NCI-H1436 treated with DMSO at 0.1 percent for 48 hours (cell line): ENCODE measurements at places on chromosomes 3 and 15.

- DNase-seq: no peak
These were observed 185.5 kb upstream of the GPR149 start for GRCh38 chr3:154615471-154615870.

GRCh38 chr3:38649500-38650247 is at the start of gene SCN5A:
Gene SCN5A (minus strand): TSS chr3:38649687. CDS start chr3:38633307, 16,380 bp downstream.
- DNase-seq: no peak

- no peak for DNase-seq
These were observed 41.5 kb downstream of the FGF12 start for GRCh38 chr3:192685801-192686200.

DNA sequence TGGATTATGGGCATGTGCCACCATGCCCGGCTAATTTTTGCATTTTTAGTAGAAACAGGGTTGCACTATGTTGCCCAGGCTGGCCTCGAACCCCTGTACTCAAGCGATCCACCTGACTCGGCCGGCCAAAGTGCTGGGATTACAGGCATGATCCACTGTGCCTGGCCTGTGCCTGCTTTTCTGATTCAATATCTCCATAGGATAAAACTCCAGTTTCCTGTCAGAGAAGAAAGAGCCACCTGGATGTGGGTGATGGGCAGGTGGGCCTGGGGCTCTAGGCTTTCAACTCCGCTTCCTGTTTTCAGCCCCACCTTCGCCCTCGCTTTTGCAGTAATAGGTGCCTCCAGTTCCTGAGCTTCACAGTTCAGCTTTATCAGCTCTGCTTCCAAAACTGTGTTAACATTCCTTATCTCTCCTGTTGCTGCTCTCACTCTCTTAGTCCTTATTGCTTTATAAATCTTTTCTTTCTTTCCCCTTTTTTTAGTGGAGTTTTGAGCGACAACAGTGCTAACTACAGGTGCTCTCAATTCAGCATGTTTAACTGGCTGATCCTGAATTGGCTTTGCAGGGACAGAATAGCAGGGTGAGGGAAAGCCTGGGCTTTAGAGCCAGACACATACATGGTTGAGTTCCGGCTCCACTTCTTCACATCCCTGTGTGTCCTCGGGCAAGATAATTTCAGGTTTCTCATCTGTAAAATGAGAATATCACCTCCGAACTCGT is 21.1 kb upstream of the PDE8A start:
- DNase-seq: no peak

DNA sequence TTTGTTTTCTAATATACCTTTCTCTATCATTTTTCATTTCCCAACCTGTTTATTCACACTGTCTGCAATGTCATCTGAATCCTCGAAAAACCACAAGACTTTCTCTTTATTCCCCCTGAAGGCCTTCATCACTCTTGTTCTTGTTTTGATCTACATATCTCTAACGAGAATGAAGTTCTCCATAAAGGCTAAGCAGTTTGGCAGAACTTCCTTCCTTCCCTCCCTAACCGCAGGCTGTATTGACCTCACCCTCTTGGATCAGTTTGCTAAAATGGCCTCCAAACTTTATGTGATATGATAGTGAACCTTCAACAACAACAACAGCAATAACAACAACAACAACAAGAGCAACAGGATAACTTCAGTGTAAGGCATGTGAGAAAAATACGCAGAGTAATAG is 392.8 kb downstream of the TIGIT start:
- DNase-seq: no peak

DNA sequence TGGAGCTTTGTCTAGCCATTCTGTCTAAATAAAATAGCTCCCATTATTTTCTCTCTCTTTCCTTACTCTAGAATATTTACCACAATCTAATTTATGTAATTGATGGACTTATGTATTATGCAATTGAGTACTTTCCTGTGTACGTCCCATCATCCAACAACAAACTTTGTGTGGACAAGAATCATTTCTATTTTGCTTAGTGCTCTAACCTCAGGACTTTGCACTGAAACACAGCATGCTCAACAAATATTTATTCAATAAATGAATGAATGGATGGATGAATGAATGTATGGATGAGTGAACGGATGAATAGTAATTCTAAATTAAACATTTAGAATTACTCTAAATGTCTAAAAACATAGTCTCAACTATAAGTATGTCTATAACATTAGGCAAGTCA is 115.2 kb upstream of the RORA start:
- no peak for DNase-seq

- no peak for DNase-seq
These were observed 61.7 kb upstream of the MDFIC2 start for GRCh38 chr3:70374179-70374578.

DNA sequence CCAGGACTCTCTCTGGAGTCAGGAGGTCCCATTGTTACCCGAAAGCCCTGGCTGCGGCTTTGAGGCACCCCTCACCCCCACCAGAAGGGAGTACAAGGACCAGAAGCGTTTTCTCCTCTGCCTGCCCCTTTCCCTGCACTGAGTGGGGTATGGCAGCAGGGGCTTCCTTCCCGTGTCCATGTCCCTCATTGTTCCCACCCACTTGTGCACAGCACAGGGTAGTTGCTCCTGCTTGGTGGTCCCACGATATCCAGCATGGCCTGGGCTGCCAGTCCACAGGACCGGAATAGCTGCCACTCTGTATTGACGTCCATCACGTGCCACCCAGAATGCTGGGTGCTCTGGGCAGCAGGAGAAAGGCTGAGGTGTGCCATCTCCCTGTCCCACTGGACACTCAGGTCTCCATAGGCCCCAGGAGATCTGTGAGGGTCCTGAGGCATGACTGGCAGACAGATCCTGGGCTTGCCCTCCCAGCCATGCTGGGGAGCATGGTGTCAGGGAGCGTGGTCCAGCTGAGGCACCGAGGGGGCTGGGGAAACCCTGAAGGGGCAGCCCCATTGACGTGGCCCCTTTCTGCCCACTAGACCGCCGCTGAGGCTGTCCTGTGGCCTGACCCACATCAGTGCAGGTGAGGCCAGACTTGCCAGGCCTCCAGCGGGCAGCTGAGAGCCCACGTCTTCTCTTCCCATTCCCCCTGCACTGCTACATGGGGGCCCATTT is 45.3 kb upstream of the SEC22A start:
- DNase-seq: no peak

DNA sequence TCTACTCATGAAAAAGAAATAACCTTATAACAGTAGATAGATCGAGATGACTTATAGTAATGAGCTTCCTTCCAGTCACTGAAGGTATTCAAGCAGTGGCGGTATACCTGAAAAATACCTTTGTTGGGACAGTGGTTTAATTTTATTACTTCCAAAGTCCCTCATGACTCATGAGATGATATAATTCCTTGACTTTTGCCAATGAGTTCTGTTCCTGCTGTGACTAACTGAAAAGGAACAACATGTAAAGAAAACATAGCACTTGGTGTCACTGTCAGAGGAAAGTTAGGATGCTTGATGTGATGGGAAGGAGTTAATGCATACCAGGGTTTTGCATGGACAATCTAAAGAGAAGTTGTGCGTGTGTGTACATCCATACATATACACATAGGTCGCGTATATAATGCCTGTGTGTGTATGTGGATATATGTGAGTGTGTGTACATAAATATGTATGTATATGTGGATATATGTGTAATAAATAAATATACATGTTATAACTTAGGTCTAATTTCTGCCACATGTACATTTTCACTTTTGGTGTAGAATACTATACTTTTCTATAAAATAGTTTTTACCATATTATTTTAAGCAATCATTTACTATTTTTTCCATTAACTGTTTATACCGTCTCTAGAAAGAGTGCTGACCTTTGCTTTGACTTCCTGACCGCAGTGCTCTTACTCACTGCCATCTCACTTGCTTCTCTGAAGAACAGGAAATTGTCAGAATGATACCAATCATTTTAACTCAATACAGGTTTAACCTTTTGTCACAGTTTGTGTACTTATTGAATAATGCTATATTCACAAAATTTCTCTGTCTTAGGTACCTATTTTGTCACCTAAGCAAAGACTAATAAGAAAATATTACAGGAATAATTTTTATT is 12.6 kb upstream of the PAK2 start:
- DNase-seq: no peak

DNA sequence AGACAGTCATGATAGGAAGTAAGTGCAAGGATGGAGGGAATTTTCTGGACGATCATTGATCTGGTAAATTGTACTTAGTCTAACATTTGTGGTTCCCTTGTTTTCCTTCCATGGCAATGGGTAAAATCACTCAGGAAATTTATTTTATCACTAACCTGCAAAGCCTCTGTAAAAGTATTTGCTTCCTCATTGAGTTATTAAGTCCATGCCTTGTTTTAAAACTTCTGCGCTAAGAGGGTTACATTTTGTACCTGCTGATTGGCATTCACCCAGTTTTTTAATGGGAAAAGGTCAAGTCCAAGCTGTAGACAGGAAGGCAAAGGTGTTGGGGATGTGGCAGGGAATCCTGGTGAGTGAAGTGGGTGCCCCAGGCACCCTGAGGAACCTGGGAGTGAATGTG is 146.2 kb upstream of the NR2F2 start:
- no peak for DNase-seq

GRCh38 chr3:25283613-25284012 is 144.4 kb upstream of the RARB start:
- DNase-seq: no peak

GRCh38 chr3:34012102-34012461 is 213.7 kb downstream of the PDCD6IP start:
- no peak for DNase-seq

DNA sequence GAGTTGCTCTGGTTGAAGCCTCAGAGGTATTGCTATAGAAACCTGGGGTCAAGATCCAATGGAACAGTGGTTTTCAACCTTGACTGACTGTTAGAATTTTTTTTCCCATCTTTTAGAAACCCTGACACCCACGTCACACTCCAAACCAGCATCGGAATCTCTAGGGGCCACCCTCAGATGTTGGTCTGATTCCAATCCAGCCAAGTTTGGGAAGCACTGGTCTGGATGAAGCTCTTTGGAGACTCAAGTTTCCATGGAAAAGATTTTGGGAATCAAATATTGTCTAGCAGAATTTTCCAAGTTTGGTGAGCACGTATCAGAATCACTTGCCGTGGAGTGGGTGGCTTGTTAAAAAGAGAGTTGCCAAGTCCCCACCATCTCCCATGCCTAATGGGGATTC is 103.8 kb downstream of the THSD4 start:
- DNase-seq: no peak

DNA sequence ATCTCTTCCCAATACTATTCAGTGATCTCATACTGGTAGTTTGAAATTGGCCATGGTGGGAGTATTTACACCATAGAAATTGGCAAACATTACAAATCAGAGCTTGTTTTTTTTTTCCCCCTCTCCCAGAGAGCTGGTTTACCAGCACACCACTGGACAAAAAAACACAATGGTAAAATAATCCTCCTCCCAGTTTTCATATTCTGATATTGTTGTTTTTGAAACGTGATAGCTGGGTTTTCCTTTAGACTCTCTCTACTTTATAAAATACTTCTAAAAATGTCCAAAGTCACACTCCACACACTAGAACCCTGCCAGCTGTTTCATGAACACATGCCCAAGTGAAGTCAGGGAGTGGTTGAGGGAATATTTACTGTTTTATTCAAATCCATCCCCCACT is 187.5 kb downstream of the DTWD1 start:
- no peak for DNase-seq

DNA sequence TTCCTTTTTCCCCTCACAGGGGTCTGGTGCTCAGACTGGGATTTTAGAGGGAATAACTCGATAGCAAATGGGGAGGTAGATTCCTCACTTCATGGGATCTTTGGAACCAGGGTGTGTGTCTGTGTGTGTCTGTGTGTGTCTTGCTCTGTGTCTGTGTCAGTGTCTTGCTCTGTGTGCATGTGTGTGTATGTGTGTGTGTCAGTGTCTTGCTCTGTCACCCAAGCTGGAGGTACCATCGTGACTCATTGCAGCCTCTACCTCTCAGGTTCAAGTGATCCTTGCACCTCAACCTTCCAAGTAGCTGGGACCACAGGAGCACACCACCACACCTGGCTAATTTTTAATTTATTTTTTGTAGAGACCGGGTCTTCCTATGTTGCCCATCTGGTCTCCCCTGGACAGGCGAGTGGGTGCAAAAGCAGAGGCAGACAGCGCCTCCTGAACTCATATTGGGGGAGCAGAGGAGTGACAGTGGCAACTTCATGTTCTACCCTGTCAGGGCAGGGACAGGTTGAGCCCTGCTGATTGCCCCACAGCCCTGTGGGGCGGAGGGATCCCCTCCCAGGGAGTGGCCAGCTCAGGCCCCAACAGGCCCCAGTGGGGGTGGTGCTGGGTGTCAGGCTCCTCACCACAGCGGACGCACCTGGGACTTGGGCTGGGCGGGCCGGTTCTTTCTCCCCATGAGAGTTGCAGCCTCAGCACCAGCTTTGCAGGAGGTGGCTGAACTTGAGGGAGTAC is 10.4 kb upstream of the SEMA4B start:
- no peak for DNase-seq

- DNase-seq: no peak
These were observed 162.3 kb downstream of the GABRG3 start for GRCh38 chr15:27133249-27133648.

DNA sequence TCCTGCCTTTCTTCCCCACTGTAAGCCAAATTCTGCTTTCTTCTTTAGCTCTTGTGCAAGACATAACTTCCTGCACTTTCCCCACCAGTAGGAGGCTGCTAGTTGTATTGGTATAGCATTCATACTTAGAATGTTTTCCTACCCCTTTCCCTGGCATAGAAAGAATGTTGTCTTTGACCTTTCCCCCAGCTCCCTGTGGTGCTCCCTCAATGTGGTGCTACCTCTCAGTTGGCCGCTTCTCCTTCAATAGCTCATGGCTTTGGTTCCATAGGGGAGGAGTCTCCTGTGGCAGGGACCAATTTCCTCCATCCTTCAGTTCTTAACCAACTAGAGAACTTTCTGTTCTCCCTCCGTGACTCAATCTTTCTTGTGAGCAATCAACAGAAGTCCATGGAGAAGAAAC is 67.5 kb upstream of the AKAP13 start:
- DNase-seq: no peak

DNA sequence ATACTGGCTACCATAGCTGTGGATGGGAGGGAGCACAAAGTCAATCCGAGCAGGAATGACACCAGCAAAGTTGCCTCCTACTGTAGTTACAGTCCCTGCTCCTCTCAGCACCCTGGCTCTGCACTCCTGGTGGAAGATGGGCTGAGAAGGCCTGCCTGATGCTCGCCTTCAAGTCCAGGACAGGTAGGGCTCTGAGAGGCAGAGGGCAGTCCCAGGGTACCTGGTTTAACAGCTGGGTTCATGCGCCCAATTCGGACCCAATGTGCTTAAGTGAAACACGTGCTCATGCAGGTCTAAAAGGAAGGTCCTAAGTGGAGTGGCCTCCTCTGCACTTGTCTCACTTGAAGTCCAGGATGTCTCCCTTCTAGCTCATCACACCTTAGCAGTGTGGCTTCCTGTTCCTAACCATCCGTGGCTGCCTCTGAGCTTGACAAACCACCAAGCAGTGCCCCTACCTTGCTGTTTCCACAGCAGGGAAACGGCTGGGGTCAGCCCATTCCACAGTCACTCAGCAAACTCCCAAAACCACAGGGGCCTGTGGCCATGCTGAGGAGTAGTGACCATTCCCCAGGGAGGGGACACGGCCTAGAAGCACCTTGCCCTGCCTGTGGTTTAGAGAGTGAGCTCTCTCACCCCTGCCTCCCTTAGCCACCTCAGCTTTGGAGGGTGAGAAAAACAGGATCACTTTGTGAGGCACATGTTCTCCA is 3.9 kb upstream of the MUSTN1 start:
- DNase-seq: no peak

- DNase-seq: no peak
These were observed 43.1 kb downstream of the COL8A1 start for GRCh38 chr3:99681512-99681911.

GRCh38 chr3:98977520-98977919 is 76.0 kb upstream of the DCBLD2 start:
- no peak for DNase-seq

GRCh38 chr3:67601385-67601784 is 53.0 kb downstream of the SUCLG2 start:
- DNase-seq: no peak
